Activated naive CD8-positive, alpha-beta T cell treated with anti-CD3 and anti-CD28 coated beads for 36 hours (primary cell): ENCODE measurements at places on chromosomes 16 and 17. TPM values are rescaled to one million over a fixed set of nuclear protein-coding genes. Genes with fewer than 3 reads are reported as not detected.

PRAC1 gene
- not detected for total RNA-seq

E4F1 gene
- 23.0 TPM for total RNA-seq

CCL3 gene
- 52.7 TPM for total RNA-seq

KRT40 gene
- total RNA-seq: not detected

PPY gene
- total RNA-seq: not detected

GCGR gene
- total RNA-seq: not detected

PPP1R1B gene
- not detected for total RNA-seq

- no peak for DNase-seq
These were observed 72.2 kb upstream of the BRD7 start for GRCh38 chr16:50440991-50441390.

- DNase-seq: peak; percentile 24
These were observed 527 bp downstream of the CIAPIN1 start for GRCh38 chr16:57446531-57447185.

DNA sequence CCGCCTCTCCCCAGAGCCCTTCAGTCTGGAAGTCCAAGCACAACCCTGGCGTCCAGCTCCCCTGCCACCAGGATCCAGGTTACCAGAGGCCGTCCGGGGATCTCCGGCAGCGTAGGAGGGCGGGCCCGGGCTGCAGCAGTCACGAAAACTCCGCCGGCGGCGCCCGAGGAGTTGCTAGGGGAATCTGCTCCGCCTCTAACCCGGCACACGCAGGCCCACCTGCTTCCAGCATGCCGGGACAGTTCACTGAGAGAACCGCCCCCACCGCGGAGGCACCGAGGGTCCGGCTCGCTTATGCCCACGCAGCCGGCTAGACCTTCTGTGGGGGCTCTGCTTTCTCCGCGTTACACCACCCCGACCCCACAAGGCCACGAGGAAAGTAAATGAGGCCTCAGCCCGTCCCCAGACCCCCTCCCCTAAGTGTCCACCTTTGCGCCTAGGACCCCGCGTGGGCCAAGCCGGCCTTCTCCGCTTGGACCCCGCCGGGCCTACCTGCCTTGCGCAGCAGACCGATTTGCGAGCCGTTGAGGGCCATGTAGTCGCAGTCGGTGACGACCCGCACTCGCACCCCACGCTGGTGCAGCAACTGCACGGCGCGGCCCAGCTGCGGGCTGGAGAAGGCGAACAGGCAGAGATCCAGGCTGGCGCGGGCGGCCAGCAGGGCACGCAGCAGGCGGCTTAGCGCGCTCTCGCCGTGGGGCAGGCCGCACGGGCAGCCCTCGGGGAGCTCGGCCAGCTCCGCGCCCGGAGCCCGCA lies 587 bp downstream of the PLD6 start:
- peak; percentile 83 for DNase-seq

- no peak for DNase-seq
These were observed 43.1 kb upstream of the HS3ST2 start for GRCh38 chr16:22770866-22771265.

DNA sequence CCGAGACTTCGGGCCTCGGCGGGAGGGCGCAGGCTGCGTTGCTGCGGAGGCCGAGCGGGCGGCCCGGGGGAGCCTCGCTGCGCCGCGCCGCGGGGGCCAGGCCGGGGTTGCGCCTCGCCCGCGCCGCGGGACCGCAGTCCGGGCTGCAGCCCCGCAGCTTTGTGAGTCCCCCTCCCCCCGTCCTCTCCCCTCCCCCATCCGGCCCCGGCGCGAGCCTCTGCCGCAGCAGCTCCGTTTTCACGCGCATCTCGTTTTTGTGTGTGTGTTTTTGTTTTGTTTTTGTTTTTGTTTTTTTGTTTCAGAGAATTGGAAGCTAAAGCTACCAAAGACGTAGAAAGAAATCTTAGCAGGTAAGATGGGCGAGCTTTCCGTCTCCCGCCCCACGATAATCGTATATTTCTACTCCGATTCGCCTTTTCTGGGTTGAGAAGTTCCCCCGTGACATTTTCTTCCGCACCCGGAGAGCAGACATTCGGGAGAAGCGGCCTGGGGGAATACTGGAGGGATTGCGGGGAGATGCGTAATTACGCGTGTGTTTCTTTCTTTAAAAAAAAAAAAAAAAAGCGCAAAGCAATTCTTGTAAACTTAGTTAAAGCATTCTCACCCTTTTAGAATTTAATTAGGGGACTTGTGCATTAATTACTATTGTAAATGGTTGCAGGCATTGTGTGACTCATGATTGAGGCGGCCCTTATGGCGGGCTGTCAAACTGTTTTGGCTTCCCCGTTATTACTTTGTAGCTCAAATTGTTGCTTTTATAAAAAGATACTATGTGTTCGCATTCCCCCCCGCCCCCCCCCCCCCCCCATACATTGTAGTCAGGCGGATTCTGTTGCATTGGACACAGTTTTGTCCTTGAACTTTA lies 732 bp downstream of the TNRC6A start:
- peak; percentile 18 for DNase-seq

DNA sequence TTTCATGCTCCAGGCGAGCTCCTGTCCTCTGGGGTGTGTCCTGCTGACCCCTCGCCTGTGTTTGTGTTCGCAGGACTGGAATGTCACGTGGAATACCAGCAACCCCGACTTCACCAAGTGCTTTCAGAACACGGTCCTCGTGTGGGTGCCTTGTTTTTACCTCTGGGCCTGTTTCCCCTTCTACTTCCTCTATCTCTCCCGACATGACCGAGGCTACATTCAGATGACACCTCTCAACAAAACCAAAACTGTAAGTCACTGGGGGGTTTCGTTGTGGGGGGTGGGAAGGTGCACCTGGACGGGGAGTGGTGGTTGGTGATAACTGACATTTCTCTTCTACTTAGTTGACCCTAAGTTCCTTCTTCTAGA lies 58.3 kb downstream of the ABCC1 start:
- DNase-seq: no peak

GRCh38 chr16:83441517-83441916 lies 366.3 kb upstream of the HSBP1 start:
- no peak for DNase-seq

DNA sequence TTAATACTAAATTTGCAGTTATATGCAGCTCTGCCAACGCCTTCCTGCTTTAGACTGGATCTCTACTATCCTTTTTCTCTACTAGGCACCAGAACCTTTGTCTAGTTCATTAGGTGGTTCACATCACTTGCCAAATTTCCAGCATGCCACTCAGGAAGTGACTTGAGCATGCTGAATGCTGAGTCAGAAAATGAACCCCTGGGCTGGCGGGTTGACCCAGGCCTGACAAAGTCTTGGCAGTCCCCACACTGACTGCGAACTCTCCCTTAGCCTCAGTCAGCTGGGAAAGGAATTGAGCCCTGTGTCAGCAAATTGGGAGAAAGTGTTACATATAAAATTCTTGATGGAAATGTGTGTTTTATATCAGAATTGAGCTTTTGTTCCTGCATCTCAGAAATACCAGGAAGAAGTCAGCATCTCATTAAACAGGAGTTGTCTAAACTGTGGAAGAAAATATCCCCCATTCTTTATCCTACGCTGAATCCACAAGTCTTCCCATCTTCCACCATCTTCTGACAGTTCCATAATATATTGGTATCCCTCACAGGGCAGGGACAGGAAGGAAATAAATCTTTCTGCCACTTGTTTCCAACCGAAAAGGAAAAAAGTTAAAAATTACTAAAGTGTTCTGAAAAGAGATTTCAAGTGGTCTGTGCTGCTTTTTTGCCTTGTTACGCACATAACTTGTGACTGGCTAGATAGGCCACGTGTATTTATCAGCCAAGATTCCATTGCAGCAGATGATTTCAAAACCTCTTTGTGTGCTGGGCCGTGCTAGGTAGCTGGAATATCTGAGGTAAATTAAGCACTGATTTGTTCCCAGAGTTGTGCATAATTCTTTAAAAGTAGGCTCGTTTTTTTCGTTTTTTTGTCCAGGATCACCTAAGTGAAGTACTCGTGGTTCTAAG lies 16.7 kb upstream of the SLC12A3 start:
- DNase-seq: no peak

DNA sequence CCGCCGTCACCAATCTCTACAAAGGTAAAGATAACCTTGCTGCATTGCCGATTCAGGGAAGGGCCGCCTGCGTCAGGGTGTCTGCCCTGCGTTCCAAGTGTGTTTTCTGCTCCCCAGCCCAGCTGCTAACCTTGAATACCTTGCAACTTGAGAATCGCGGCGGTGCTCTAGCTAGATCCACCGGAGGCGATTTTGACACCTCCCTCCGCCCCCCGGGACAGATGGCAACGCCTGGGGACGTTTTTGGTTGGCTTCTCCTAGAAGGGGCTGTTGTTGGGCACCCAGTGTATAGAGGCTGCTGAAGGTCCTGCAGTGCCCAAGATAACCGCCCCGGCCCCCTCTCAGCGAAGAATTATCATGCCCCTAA lies 1.5 kb downstream of the HAPSTR1 start:
- DNase-seq: peak; percentile 38

DNA sequence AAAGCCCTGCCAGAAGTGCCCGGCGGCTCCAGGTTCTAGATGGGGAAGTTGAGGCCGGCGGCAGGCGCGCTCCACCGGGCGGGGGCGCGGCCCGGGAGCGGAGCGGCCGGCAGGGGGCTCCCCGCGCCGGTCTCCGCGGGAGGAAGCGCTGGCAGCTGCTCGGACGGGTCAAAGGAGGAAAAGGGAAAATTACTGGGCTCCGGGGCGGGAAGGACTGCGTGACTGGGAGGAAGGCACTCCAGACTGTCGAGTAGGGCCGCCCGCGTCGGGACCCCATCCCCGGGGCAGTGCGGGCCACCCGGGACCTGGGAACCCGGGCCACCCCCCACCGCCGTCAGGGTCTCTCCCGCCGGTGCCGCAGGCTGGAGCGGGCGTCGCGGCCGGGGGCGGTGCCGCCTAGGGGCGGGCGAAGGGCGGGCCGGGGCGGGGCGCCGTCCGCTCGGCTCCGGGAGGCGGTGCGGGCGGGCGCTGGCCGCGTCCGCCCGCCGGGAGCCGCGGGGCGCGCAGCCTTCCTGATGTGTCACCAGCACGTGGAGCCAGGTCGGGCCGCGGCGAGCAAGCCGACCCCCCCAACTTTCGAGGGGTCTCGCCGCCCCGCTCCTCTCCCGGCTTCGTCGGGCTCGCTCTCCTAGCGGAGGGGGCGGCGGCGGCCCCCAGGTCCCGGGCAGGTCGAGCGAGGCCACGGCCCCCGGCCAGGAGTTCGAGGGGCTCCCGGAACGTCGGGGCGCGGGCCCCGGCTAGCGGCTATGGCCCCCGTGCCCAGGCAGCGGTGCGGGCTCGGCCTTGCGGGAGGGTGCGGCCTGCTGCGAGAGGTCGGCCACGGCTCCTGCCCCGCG lies 167.5 kb downstream of the RAB11FIP4 start:
- DNase-seq: peak; percentile 67

GRCh38 chr16:17070882-17071592 lies 399.7 kb downstream of the XYLT1 start:
- peak; percentile 84 for DNase-seq
